ENCODE measurements at places on chromosomes 2 and 18. TPM values are rescaled to one million over a fixed set of nuclear protein-coding genes. Genes with fewer than 3 reads are reported as not detected.

- no peaks in the 10 kb centered on the region for H3K36me3 ChIP-seq
- no peaks in the 10 kb centered on the region for H3K4me1 ChIP-seq
- DNase-seq = no peak
- no peak overlapping the region for H3K27ac ChIP-seq
- no peaks in the 10 kb centered on the region for H3K27me3 ChIP-seq
Observed at GRCh38 chr18:59090966-59091603, 48.6 kb upstream of the SEC11C start.

- H3K27ac ChIP-seq = no peak within 1 kb of the TSS
- no peaks in the 10 kb centered on the region for H3K4me1 ChIP-seq
- DNase-seq = no peak
- no peaks in the 10 kb centered on the region for H3K36me3 ChIP-seq
Observed at GRCh38 chr2:240895656-240896388, at the start of gene MAB21L4. MAB21L4 (minus strand) TSS chr2:240896156; CDS start chr2:240895997, 159 bp downstream.

RBM45 gene
- 12.8 TPM for total RNA-seq

CCDC121 gene
- total RNA-seq = 4.9 TPM

DNA sequence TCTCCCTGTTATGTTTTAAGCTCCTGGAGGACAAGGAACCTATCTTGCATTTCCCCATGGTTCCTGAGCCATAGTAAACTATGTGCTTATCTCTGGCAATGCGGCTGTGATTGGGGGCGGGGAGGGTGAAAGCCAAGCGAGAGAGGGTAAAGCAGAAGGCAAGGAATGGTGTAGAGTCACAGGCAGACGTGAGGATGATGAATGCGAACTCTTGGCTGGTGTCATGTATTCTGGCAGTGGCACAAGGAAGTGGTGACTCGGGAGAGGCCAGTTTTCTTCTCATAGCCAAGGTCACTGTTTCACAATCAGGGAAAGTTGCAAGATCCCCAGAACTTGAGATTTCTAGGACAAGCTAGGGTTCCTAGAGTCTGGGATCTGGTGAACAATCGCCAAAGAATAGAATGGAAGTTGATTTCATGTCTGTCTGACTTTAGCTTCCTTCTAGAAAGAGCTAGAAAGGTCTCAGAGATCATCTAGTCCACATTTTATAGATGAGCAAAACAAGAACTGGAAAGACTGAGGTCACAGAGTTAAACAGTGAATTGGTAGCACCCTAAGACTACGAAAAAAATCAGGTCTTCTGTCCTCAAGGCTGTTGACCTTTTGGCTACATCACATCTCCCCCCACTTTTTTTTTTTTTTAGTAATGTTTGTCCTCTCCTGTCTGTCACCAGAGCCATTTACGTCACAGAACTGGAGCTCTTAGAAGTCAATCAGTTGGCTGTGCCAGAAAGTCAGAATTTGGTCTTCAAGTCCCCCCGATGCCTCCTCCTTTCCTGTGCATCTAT is 137.0 kb downstream of the BCL11A start:
- no peak overlapping the region for H3K27ac ChIP-seq
- no peaks in the 10 kb centered on the region for H3K4me1 ChIP-seq
- no peaks in the 10 kb centered on the region for H3K36me3 ChIP-seq
- H3K4me3 ChIP-seq = no peak overlapping the region

CTDSP1 gene
- total RNA-seq = 95.9 TPM
